ENCODE measurements at places on chromosomes 5 and 9.

DNA sequence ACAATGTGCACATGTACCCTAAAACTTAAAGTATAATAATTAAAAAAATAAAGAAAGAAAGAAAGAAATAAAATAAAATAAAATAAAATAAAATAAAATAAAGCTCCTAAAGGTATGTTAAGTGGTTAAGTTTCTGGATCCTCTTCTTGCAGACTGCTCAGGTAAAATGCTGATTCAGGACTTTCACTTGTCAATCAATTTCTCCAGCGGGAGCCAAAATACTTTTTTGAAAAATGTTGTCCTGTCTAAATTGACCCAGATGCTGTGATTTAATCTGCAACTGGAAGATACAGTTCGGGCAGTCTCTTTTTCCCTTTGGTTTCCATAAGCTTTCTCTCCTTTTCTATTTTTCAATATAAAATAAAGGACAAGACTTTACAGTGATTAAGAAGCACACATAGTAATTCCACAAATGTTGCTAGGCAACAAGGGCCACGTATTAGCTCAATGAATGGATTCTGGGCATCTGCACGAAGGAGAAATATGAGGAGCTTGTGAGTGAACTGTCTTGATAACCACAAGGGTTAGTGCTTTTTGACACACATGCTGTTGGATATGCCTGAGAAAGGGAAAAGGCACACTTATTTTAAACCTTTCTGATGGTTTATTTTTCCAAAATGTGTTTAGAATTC lies 38.6 kb downstream of the HTR4 start:
- no peak for DNase-seq

DNA sequence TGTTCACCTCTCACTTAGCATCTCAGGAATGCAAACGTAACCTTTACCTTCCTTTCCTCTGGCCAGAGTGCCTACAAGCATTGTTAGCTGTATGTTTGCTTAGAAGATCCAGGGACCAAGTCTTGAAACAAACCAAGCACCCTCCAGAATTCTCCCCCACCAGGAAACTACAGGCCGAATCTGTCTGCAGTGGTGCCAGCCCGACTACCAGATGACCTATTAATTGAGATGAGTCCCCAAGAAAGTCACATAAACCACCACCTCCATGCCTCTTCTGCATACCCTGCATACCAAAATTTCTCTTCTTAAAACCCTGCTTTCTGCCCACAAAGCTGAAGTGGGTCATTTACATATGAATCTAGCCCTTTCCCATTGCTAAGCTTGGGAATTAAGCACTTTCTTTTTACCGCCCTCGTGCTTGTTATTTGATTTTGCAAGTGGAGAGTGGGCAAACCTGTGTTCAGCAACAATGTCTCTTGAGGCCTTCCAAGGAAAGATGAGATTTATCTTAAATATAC lies 1239.1 kb downstream of the CDH12 start:
- no peak for DNase-seq

DNA sequence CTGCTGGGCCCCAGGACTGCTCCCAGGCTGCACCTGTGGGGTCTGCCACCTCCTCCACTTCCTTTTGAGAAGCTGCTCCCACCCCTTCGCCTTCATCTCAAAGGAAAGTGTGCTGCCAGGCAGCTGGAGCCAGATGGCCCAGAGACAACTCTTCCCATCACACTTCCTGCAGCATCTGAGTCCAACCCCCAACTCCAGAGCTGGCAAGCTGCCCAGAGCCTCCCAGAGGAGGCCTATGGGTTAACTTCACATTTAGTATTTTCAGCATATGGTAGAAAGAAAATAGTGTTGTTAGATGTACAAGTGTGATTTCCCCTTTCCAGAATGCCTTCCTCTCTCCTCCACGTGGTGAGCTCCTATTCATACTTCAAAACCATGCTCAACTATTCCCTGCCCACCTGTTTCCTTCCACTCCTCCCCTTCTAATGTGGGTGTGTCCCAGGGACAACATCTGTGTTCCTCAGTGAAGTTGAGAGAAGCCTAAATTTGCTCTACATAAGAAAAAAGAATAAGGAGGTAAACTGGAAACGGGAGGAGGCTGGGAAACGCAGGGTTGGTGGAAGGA lies 38.6 kb upstream of the KCNMB1 start:
- no peak for DNase-seq

- DNase-seq, result no peak
Measured at GRCh38 chr9:91127653-91128052, 234.1 kb downstream of the AUH start.

DNA sequence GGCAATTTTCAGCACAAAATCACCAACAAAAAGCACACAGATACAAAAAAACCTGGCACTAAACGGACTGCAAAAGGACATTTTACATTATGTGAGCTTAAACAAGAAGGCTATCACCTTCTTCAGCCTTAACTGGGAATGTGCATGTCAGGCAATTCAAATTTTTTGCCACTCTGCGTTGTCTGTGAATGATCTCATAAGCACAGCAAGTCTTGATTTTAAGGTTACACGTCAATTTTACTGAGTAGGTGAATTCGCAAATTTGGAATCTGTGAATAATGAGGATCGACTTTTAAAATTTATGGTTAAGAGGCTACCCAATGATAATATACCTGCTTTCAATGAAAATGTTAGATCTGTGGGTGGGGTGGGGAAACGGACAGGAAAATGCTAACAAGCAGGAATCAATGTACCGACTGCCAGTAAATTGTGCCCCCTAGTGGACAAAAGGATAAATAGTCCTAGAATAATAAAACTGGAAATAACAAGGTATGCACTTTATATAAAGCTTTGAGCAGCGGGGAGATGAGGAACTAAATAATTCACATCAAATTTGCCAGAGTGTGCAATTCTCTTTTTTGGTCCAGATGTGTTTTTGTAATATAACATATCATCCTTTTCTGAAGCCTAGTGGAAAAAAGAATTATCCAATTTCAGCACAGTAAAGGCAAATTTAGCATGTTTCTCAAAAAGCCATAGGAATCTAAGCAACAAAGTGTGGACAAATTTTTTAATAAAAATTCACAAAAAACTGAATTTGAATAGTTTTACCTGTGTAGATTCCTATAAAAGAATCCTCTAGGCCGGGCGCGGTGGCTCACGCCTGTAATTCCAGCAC lies 20.5 kb downstream of the EQTN start:
- DNase-seq, result no peak

DNA sequence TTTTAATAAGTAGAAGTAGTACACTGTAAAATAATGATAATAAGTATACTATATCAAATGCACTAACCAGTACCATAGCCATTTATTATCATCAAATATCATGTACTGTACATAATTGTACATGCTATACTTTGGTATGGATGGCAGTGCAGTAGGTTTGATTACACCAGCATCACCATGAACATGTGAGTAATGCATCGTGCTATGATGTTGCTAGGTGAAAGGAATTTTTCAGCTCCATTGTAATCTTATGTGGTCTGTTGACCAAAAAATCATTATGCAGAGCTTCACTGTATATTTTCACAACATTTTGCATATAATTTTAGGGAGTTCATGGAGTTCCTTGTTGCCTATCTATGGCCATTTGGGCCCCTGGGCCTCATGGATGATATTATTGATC lies 72.2 kb upstream of the HMHB1 start:
- DNase-seq, result no peak

DNA sequence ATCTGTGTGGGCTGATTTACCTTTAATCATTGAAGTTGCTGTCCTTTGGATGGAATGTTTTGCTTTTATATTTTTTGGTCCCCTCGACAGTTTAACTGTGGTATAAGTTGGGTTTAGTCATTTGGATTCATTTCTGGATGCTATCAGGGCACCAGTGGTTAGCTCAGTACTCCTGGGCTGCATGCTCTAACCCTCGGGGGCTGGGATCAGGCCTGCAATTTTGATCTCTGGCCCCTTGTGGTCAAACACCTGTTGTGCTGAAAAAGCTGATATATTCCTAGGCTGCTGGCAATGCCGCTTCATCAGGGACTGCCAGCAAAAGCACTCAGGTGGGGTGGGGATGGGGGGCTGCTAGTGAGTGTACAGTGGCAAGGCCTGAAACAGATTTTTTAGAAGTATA lies 440.4 kb upstream of the RIOK2 start:
- DNase-seq, result no peak

DNA sequence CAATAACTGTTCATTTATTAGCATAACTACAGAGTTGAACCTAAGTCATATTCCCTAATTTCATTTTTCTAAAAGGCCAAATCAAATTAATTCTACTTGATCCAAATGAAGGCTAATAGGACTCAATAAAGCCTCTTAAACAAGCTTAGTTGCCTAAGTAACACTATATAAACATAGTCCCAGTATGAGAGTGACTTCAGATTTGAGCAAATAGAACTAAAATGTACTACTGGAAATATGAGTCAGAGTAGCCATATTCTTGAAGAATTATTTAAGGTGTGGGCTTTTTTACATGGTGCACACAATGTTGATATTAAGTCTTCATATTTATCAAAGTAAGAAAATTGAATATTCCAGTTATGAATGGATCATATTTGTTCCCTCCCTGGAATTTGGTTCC lies 872.3 kb downstream of the MAT2B start:
- no peak for DNase-seq

GRCh38 chr9:32969270-32969669 lies 32.2 kb downstream of the APTX start:
- no peak for DNase-seq

- DNase-seq, result no peak
Measured at GRCh38 chr9:33304362-33304761, 14.0 kb downstream of the NFX1 start.

DNA sequence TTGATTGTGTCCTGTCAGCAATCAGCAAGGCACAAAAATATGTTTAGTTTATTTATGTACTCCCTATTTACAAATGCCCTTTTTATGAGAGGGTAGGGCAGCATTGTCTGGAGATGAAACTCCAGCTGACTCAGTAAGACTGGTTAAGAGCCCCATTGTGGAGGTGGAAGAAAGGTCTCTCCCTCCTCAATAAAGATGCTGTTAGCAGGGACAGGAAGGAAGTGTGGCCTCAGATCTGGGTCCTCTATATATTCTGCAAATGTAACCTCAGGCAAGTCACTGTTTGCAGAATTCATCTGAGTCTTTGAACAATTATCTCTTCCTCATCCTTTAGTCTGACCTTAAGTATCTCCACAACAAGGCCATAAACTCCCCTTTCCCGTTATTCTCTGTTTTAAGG lies 48.3 kb upstream of the TRAF1 start:
- no peak for DNase-seq

- no peak for DNase-seq
Measured at GRCh38 chr5:168295574-168296201, 4.2 kb downstream of the WWC1 start.

DNA sequence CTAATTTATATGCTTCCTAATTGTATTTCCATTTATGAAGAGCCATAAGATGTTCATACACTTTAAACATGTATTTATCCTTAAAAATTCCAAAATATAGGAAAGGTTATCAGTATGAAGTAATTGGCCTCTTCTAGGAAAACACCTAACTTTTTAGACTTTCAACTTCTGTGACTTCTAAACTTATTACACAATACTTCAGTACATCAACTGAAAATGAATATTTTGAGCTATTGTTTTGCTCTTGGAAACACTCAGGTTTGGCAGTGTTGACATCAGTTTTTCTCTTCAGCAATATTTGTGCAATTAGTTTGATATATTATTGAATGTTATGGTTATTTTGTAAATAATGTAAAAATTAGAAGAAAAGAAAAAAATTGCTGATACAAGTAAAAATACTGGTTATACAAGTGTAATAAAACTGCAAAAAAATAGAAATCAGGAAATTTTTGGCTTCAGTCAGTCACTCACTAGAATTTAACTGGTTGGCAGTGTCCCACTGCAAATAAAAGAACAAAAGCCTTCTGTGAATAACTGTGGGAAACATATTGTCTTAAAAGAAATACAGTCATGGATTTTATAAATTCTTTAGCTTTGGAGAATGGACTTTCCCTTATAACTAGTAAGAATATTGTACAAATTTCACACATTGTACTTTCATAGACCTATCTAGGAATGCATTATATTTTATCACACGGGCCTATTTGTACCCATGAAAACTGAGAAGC lies 635.9 kb downstream of the TLE1 start:
- DNase-seq, result no peak

GRCh38 chr5:168903061-168903460 lies 323.9 kb upstream of the PANK3 start:
- DNase-seq, result no peak

GRCh38 chr5:179762079-179762780 lies 29.6 kb downstream of the MAML1 start:
- no peak for DNase-seq

- no peak for DNase-seq
Measured at GRCh38 chr5:8615142-8615858, 746.4 kb downstream of the MTRR start.

GRCh38 chr5:78647838-78648358 lies 674 bp downstream of the LHFPL2 start:
- no peak for DNase-seq

DNA sequence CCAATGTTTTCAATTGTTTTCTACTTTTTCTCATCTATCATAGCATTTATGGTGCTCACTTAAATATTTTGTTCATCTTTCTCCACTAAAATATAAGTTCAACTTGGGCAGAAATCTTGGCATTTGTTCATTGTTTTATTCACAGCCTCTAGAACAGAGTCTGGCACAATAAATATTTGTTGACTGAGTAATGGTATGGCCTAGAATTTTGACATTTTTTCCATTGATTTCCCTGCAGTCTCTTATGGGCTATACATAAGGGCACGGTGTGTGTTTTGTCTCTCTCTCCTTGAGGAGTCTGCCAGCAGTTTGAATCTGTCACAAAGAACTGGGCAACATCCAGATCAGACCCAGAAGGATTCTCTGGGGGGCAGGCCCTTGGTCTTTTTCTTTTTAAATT lies 379.7 kb downstream of the TMEM38B start:
- DNase-seq, result no peak

Data from stimulated activated naive CD4-positive, alpha-beta T cell treated with Interleukin-2 at 50 U/mL for 16 hours (primary cell).